ENCODE measurements at places on chromosomes 13 and 19.

GRCh38 chr13:30708541-30708940, 26.8 kb upstream of the ALOX5AP start:
- no peak for DNase-seq

GRCh38 chr13:96041326-96042110, 11.7 kb downstream of the UGGT2 start:
- no peak for DNase-seq

DNA sequence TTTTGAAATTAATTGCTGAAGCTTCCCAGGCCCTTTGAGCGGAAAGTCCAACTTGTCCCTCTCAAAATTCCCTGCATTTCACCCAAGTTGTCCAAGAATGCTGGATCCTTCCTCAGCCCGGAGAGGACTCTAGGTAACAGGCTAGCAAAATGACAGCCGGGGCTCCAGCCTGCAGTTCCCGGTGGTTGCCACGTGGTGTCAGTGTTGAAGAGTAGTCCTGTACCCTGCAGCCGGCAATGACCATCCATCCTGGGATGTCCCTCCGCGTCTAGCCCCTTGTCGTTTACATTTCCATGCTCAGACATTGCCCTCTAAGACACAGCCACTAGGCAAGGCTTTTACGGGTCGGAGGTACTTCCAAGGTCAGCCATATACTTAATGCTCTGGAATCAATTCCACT, 31.4 kb upstream of the MTIF3 start:
- no peak for DNase-seq

GRCh38 chr13:63208826-63209225, 1793.2 kb upstream of the PCDH20 start:
- DNase-seq: no peak

GRCh38 chr19:51637362-51637978, 7.3 kb upstream of the SIGLEC5 start:
- DNase-seq: no peak

- no peak for DNase-seq
Observed at GRCh38 chr13:26495750-26496149, 61.7 kb upstream of the WASF3 start.

- no peak for DNase-seq
Observed at GRCh38 chr19:50717891-50718254, 1.7 kb downstream of the SHANK1 start.
